Mesenteric fat pad (tissue), 1 donor: ENCODE measurements at places on chromosomes 5 and 9. TPM values are rescaled to one million over a fixed set of nuclear protein-coding genes. Genes with fewer than 3 reads are reported as not detected.

- DNase-seq, result no peak
These were observed 42.3 kb downstream of the NSG2 start for GRCh38 chr5:174087783-174088182.

DNA sequence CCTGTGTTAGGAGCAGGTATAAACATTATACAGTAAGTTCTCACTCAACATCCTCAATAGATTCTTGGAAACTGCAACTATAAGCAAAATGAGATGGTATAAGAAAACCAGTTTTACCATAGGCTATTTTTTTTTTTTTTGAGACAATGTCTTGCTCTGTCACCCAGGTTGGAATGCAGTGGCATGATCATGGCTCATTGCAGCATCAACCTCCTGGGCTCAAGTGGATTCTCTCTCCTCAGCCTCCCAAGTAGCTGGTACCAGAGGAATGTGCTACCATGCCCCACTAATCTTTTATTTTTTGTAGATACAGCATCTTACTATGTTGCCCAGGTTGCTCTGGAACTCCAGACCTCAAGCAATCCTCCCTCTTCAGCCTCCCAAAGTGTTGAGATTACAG, 50.1 kb upstream of the ADRB2 start:
- DNase-seq, result no peak

EIF4EBP3 gene
- total RNA-seq, result 22.5 TPM

DNA sequence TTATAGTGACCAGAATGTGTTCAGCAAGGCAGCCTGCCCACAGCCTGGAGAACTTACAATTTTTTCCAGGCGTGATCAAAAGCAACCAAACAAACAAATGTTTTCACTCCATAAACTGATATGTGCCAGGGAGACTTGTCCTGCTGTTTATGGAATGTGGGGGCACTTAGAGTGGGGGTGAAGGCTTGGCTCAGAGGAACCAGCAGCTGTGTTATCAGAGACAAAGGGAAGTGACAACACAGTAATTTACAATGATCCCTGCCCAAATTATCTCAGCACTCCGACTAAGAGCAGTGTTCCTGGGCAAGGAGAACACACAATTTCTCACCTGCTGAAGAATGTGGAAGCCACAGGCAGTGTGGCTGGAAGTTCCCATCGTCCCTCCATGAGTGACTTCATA, 429.1 kb upstream of the IRX4 start:
- DNase-seq, result no peak

DNA sequence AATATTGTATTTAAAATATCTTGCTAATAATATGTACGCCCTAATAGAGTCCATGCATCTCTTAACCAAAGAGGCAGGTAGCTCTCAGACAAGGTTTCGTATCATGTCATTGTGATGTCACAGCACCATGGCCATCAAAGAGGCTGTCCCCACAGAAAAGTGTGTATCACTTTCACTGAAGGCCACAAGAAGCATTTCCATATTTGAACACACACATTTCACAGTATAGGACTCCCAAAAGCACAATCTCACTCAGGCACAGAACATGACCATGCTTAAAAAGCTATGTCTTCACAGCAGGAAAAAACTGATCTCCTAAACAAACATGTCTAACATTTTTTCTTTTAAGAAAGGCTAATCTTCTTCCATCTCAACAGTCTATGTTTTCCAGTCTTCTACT, 133.8 kb downstream of the DENND1A start:
- no peak for DNase-seq

DNA sequence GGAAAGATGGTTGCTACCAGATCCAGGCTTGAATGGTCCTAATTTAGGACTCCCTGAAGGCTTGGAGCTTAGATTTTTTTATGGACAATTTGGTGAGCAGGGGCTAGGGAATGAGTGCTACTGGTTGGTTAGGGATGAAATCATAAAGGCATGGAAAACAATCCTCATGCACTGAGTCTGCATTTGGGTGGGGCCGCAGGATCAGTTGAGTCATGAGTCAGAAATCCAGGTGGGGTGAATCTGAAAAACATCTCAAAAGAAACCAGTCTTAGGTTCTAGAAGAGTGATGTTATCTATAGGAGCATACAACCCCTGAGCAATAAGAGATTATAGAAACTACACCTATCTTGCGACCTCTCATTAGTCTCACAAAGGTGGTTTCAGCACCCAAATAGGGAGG, 300.0 kb downstream of the KIF4B start:
- no peak for DNase-seq

DNA sequence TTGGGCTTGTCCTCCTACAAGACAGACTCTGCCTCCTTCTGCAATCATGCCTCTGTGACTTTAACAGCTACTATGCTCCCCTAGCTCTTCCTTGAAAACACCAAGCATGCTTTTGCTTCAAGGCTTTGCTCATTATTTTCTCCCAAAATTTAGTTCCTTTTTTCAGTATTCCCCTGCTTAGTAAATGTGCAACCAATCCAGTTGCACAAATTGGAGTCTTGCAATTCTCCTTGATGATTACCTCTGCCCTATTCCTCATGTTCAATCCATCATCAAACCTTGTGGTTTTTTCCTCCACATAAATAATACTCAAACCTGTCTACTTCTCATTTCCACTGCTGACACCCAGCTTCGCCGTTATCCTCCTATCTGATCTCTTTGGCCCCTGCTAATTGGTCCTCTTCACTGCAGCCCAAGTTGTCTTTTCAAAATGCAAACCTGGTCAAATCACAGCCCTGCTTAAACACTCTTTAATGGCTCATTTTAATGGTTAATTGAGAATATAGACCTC, 296.3 kb downstream of the CWC27 start:
- DNase-seq, result no peak

TMED9 gene
- 168 TPM for total RNA-seq

DNA sequence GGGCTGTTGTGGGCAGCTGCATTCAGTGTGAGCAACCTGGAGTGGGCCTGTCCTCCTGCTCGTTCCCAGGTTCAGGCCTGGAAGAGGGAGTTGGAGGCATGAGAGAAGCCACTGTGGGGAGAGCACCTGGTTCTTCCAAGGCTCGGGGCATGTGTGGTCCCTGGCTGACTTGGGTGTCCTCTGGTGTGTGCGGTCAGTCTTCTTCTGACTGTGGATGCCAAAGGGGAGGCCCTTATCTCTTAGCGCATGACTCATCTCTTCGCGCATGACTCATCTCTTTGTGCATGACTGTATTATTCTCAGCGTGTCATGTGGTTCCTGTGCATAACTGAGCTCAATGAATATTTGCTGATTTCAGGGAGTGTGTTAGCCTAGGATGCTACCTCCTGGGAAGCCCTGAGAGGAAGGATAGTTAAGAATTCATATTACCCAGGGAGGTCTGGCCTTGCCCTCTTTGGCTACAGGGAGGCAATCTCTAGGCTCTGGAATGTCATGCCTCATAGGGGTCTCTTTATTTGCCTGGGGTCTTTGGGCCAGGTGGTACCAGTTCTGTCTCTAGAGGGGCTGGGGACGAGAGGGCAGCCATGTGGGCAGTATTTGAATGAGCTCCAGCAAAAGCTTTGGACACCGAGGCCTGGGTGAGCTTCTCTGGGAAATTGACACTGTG, 188.7 kb downstream of the HSPA4 start:
- DNase-seq, result no peak
